ENCODE measurements at places on chromosomes 7 and 10.

- peak; percentile 66 for DNase-seq
- H3K4me3 ChIP-seq: peak overlapping the region; percentile 87
- H3K4me1 ChIP-seq: peaks cover 33% of the 10 kb centered on the region
Measured at GRCh38 chr10:86971232-86971991, 3.1 kb downstream of the ADIRF start.

DNA sequence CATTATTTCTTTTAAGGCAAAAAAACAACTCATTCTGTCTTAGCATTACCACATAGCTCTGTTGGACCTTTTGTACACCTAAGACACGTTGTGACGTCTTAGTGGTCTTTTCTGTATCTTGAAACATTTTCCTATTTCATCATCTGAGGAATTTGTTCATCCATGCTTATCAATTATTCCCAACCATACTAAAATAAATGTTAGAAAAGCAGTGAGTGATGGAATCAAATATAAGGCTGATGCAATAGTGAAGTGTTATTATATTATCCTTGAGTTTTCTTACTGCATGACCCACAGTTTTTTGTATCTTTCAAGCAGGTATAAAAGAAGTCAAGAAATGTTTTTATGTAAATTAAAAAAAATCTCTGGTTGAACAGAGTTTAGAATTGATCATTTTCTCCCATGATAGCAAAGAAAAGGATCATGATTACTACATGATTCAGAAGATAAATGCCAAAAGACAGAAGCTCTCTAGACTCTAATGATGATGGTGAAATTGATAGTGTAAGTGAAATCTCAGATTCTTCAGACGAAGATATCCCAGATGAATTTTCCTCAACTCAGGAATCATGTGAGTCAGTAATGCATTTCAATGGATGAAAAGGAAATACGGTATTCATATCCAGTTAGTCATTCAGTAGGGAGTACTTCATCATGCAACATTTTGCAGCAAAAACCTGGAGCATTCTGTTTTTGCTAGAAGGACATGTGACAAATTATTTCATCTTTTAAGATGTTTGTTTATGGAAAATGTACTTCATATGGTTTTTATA lies 51.4 kb downstream of the CELF2 start:
- no peaks in the 10 kb centered on the region for H3K27me3 ChIP-seq
- no peak for DNase-seq
- H3K4me3 ChIP-seq: no peak overlapping the region
- no peaks in the 10 kb centered on the region for H3K4me1 ChIP-seq
- no peak overlapping the region for H3K27ac ChIP-seq

- H3K27ac ChIP-seq: no peak overlapping the region
- no peaks in the 10 kb centered on the region for H3K36me3 ChIP-seq
- peaks cover 8% of the 10 kb centered on the region for H3K4me1 ChIP-seq
- H3K27me3 ChIP-seq: no peaks in the 10 kb centered on the region
- DNase-seq: no peak
Measured at GRCh38 chr10:110560012-110560411, 7.5 kb upstream of the SMC3 start.

DNA sequence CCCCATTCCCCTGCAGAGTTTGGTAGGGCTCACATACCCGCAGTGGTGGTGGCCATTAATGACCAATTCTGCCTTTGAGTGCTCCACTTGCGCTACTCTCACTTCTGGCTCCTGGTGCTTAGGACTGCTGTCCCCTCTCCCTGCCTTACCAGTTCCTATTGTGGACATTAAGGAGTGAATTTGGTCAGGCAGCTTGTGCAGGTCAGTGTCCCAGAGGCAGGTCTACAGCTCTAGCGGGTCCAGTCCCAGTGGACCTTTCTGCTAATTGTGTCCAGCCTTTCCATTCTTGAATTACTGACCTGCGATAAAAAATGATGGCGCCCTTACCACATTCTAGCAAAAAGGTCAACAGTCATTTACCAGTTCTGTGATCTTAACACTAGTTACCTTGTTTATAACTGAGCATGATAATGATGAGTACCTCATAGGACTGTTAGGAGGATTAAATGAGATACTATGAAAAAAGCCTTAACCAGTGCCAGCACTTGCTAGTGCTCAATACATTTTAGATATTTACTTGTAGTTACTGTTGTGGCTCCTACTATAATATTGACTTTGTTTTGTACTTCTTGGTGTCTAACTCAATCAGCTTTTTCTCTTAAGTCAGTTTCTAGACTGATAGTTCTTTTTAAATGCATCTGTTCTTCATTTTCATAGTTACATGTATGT lies 14.1 kb downstream of the ST7 start:
- no peak overlapping the region for H3K4me3 ChIP-seq
- H3K4me1 ChIP-seq: peaks cover 36% of the 10 kb centered on the region
- DNase-seq: no peak
- peaks cover 6% of the 10 kb centered on the region for H3K27me3 ChIP-seq

- H3K27me3 ChIP-seq: peaks cover 9% of the 10 kb centered on the region
- DNase-seq: peak; percentile 13
- H3K27ac ChIP-seq: no peak overlapping the region
- no peaks in the 10 kb centered on the region for H3K36me3 ChIP-seq
Measured at GRCh38 chr10:116737627-116738327, 4.6 kb downstream of the HSPA12A start.

DNA sequence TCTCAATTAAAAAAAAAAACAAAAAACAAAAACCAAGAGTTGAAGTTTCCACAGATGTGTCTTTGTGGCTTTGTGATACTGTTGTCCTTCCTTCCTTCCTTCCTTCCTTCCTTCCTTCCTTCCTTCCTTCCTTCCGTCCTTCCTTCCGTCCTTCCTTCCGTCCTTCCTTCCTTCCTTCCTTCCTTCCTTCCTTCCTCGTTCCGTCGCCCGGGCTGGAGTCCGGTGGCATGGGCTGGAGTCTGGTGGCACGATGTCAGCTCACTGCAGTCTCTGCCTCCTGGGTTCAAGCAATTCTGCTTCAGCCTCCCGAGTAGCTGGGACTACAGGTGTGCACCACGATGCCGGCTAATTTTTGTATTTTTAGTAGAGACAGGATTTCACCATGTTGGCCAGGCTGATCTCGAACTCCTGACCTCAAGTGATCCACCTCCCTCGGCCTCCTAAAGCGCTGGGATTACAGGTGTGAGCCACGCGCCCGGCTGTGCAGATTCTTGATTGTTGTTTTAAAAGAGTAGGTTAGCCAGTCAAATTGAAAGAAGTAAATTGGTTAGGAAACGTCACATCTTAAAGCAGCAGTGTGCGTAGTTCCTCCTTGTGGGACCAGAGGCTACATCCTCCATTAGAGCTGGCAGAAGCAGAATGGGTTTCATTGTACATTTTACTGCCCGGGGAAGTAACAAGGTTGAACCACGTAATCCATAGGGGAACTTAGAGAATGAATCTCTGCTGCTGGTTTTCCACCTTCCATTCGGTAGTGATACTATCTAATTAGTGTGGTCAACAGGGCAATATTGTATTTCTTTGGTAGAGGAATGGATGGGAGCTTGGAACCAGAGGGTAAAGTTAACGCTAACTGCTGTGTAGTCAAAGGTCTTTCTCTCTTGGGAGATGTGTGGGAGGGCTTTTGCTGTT lies 20.6 kb downstream of the DNAJB6 start:
- DNase-seq: no peak
- H3K4me1 ChIP-seq: peaks cover 36% of the 10 kb centered on the region
- H3K4me3 ChIP-seq: no peak overlapping the region
- peak overlapping the region; percentile 67 for H3K27ac ChIP-seq
- H3K27me3 ChIP-seq: peaks cover 5% of the 10 kb centered on the region

GRCh38 chr10:75043256-75044131 lies 68.0 kb upstream of the SAMD8 start:
- H3K36me3 ChIP-seq: peaks cover 4% of the 10 kb centered on the region
- DNase-seq: peak; percentile 42
- no peak overlapping the region for H3K4me3 ChIP-seq
- H3K4me1 ChIP-seq: no peaks in the 10 kb centered on the region

DNA sequence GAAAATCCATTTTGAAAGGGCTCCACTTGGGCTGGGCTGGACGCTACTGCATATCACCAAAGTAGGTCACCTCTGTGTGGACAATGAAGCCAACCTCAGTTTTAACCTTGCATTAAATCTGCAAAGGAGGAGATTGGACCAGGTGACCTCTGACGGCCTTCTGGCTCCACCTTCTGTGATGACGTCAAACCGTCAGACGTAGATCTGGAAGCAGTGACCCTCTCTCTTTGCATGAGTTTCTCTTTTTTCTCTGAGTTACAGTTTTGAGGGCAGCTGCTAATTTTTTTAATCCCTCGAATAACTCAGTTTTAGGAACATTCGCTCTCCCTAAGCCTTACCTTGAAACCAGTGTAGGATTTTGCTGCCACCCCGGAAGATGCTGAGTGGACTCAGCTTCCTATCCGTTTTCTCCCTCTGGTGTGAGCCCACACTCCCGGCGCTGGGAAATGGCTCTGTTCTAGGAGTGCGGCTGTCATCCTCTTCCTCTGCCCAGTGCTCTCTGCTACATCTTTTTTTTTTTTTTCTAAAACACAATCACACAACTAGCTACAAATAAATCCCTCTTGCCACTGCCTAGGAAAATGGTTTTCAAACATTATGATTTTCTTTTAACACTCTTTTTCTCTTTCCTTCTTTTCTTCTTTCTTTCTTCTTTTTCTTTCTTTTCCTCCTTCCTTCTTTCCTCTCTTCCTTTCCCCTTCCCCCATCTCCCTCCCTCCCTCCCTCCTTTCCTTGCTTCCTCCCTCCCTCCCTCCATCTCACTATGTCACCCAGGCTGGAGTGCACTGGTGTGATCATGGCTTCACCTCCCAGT lies 27.7 kb upstream of the NMT2 start:
- H3K36me3 ChIP-seq: peaks cover 7% of the 10 kb centered on the region
- no peak for DNase-seq

DNA sequence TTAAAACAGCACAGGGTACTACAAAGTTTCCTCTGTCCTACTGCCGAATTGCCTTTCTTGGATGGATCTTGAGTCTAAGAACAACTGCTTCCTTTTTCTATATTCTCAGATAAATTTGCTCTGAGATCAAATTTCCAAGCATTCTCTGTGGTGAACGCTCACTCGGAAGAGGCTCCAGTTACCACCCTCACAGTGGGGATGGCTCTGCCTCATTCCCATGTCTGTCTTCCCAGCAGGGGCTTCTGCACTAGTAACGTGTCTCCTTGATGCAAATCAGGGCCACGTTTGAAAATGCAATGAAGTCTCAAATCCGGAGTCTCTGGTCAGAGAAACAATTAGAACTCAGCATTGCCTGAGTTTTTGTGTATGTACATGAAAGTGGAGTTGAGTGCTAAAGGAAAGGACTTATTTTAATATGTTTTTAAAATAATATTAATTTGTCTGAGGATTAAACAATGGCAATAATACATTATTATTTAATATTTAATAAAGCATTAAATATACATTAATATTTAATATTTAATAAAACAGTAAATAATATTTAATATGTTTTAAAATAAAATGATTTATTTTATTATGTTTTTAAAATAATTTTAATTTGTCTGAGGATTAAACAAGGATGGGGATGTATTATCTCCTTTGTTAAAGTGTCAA lies 61.8 kb downstream of the INHBA start:
- no peaks in the 10 kb centered on the region for H3K27me3 ChIP-seq
- no peak overlapping the region for H3K4me3 ChIP-seq
- no peak for DNase-seq
- H3K27ac ChIP-seq: no peak overlapping the region
- no peaks in the 10 kb centered on the region for H3K36me3 ChIP-seq

- H3K36me3 ChIP-seq: no peaks in the 10 kb centered on the region
- H3K4me1 ChIP-seq: no peaks in the 10 kb centered on the region
- no peak overlapping the region for H3K4me3 ChIP-seq
- no peak for DNase-seq
- no peaks in the 10 kb centered on the region for H3K27me3 ChIP-seq
- no peak overlapping the region for H3K27ac ChIP-seq
Measured at GRCh38 chr7:110891197-110891596, 199.7 kb upstream of the LRRN3 start.

- H3K36me3 ChIP-seq: peaks cover 31% of the 10 kb centered on the region
- peaks cover 20% of the 10 kb centered on the region for H3K4me1 ChIP-seq
- H3K4me3 ChIP-seq: peak overlapping the region; percentile 13
- peak overlapping the region; percentile 96 for H3K27ac ChIP-seq
- peak; percentile 69 for DNase-seq
- H3K27me3 ChIP-seq: no peaks in the 10 kb centered on the region
Measured at GRCh38 chr7:149071641-149072437, 18.7 kb downstream of the ZNF786 start.

DNA sequence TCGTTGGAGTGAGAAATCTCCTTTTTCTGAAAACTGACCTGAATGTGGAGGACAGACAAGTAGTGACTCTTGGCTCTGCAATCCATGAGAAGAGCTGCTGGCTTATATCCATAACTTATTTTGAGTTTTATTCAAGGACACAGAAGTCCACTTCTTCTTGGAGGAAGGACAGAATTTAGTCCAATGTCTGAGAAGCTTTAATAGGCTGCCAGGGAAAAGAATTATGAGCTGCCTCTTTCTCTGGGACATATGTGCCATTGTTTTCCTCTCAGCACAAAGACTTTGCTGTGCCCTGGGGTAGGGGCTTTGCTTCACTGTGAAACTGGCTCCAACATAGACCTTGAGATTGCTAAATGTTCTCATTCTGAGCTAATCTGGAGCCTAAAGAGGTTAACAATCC lies 20.5 kb upstream of the AOC1 start:
- H3K36me3 ChIP-seq: no peaks in the 10 kb centered on the region
- H3K27me3 ChIP-seq: no peaks in the 10 kb centered on the region
- no peaks in the 10 kb centered on the region for H3K4me1 ChIP-seq
- H3K27ac ChIP-seq: no peak overlapping the region
- H3K4me3 ChIP-seq: no peak overlapping the region
- no peak for DNase-seq

DNA sequence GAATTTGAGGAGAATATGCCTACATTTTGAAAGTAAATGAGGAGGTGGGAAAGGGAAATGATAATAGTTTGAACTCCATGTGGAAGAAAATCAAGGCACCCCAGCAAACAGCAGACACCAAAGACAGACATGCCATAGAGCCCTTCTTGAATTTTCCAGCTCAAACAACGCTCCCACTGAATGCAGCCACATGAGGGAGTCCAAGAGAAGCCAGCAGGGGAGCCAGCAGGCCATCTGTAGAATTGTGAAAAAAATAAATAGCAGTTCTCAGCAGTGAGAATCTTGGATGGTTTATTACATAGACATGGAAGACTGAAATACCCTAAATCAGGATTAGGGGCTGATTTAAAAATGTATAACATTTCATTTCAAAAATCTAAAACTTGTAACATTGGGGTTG lies 1567.3 kb upstream of the LRRTM3 start:
- H3K4me3 ChIP-seq: no peak overlapping the region
- peak; percentile 39 for DNase-seq
- no peaks in the 10 kb centered on the region for H3K36me3 ChIP-seq
- no peaks in the 10 kb centered on the region for H3K27me3 ChIP-seq
- H3K27ac ChIP-seq: no peak overlapping the region
- H3K4me1 ChIP-seq: peaks cover 7% of the 10 kb centered on the region

GRCh38 chr10:80694930-80695329 lies 157.2 kb downstream of the SH2D4B start:
- H3K36me3 ChIP-seq: no peaks in the 10 kb centered on the region
- peaks cover 5% of the 10 kb centered on the region for H3K27me3 ChIP-seq
- H3K27ac ChIP-seq: no peak overlapping the region
- no peaks in the 10 kb centered on the region for H3K4me1 ChIP-seq
